ENCODE measurements at places on chromosomes 16 and 17.

DNA sequence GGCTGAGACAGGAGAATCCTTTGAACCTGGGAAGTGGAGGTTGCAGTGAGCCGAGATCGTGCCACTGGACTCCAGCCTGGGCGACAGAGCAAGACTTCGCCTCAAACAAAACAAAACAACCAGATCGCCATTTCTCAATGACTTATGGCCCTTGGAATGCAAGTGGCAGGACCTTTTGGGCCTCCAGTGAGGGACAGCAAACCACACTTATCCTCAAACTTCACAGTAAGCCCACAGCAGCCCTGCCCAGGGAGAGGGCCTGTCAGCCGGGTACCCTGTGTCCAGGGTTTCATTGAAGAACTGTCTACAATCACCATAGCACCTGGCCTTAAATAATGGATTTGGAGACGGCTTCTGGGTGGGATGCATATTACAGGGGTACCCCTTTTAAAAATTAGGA is 11.7 kb downstream of the TRAF4 start:
- DNase-seq, result no peak

GRCh38 chr16:89695086-89695874 is 6.2 kb downstream of the SPATA2L start:
- peak; percentile 4 for DNase-seq

DNA sequence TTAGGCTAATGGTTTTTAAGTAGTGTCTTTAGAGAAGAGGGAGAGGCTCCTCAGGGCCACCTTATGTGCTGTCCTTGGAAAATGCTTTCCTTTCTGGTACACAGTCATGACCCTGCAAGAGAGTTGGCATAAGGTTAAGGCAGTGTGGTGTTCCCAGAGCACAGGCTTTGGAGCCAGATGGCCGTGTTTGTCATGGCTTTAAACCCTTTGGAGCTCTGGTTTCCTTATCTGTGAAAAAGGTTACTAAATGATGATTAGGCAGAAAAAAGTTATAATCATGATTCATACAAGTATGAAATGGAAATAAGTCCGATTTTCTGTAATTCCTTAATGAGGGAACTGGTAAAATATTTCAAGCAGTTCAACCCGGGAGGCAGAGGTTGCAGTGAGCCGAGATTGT is 13.2 kb downstream of the UTP4 start:
- DNase-seq, result no peak

- DNase-seq, result no peak
These were observed 165.3 kb upstream of the GSE1 start for GRCh38 chr16:85447693-85448313.

- DNase-seq, result no peak
These were observed 840 bp upstream of the CDH5 start for GRCh38 chr16:66365651-66366050.

All from activated CD4-positive, alpha-beta T cell treated with anti-CD3 and anti-CD28 coated beads for 36 hours (primary cell).